ENCODE measurements at places on chromosomes 4 and X.

DNA sequence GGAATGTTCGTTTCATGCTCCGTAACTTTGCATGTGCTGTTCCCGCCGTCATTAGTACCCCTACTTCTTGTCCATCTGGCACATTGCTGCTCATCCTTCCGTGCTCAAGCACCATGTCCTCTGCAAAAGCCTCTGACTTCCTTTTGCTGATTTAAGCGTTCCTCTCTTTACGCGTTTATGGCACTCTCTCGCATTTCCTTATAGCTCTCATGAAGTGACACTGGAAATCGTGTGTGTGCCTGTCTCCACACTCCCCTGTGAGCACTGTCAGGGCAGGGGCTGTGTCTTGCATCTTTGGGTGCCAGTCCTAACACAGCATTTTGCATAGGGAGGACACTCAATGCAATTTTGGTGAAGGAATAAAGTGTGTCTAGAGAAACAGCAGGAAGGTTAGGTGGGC lies 210.6 kb upstream of the FAT1 start:
- DNase-seq: no peak

- peak; percentile 76 for DNase-seq
Measured at GRCh38 chr4:169311643-169312365, 41.0 kb upstream of the SH3RF1 start.

DNA sequence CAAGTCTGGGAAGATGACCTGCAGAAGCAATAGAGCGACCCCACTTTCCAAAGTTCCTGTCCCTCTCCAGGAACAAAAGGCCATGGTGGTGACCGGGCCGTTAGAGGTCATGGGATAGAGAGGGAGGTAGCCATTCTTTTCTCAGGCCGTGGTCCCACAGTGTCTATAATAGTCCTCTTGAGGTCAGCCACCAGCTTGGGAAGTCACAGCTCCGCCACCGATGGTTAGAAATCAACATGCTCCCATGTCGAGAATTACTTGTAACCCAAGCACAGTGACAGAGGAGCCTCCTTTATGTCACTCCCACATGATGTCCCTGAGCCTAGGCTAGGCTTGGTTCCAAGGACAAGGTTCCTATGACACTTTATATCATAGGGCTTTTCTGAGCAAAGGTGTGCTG lies 48.3 kb upstream of the CBR4 start:
- no peak for DNase-seq

DNA sequence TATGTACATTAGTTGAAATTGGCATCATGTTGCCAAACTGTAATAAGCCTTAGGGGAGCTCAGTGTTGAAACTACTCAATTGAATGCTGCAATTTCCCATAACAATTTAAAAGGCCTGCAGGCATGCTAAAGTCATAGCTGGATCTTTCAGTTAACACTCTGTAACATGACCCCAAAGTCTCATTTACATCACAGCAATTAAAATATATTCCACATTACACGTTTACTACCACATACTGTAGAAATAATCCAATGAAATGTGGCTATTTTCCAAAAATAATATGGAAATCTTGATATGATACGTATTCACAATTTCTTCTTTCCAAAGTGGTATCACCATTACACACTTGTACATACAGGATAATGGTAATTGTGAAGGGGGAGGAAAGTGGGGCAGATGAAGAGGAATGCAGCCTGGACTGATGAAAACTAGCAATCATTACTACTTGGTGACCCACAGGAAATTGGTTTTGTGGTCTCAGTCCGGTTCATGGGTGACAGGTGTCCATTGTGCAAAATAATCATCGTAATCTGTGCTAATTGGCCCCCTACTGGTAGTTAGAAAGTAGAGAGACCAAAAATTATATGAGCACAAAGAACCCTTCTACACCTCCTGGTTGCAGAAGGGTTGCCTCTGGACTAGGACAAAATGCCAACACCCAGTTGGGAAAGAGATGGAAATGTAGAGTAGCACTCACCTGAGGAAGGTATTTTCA lies 63.7 kb downstream of the TENM3 start:
- no peak for DNase-seq

DNA sequence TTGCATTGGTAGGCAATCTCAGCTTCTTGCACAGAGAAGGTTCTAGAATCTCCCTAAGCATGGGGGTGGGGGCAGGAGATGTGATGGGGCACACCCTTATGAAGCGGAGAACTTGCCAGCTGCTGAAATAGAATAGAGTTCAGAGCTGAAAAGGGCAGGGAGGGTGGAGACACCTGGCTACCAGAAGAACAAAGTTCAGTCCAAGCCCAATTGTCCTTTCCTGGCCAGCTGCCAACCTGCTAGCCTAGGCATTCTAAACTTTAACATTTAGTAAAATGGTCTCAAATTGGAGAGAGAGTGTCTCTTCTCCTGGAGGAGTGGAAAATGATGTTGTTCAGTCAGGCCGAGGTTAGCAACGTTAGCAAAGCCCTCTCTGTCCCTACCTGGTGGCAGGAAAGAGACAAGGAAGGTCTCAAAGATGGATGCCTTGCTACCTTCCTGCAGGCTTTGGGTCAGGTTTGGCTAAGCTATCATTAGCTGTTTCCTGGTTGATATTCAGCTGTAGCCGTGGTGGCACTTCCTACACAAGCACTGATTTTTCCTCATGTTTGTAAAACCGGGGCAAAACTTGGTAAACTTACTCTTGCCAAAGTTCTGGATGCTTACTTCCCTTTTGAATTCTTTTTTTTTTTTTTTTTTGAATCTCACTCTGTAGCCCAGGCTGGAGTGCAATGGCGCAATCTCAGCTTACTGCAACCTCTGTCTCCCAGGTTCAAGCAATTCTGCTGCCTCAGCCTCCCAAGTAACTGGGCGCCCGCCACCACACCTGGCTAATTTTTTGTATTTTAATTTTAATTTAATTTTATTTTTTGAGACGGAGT lies 34.7 kb upstream of the NYX start:
- DNase-seq: peak; percentile 20

GRCh38 chr4:94304365-94304971 lies 38.2 kb downstream of the HPGDS start:
- peak; percentile 75 for DNase-seq

GRCh38 chr4:78653655-78654054 lies 102.1 kb downstream of the ANXA3 start:
- no peak for DNase-seq

All from dermis blood vessel endothelial cell (primary cell).